ENCODE measurements at places on chromosomes 11 and 22.

GRCh38 chr22:39661842-39662685 is 91.5 kb downstream of the CACNA1I start:
- no peak for DNase-seq

- no peak for DNase-seq
Measured at GRCh38 chr11:91156041-91156440, 933.2 kb upstream of the CHORDC1 start.

GRCh38 chr11:30282289-30282631 is 40.6 kb upstream of the ARL14EP start:
- peak; percentile 14 for DNase-seq

- no peak for DNase-seq
Measured at GRCh38 chr11:97364047-97364446, 974.2 kb downstream of the JRKL start.

- no peak for DNase-seq
Measured at GRCh38 chr11:1826552-1827094, 8.2 kb upstream of the SYT8 start.

GRCh38 chr11:44377121-44377520 is 67.2 kb upstream of the ALX4 start:
- no peak for DNase-seq

GRCh38 chr11:126102436-126102981 is 39.8 kb upstream of the CDON start:
- DNase-seq = no peak

GRCh38 chr11:8408151-8408941 is 144.7 kb upstream of the LMO1 start:
- DNase-seq = no peak

DNA sequence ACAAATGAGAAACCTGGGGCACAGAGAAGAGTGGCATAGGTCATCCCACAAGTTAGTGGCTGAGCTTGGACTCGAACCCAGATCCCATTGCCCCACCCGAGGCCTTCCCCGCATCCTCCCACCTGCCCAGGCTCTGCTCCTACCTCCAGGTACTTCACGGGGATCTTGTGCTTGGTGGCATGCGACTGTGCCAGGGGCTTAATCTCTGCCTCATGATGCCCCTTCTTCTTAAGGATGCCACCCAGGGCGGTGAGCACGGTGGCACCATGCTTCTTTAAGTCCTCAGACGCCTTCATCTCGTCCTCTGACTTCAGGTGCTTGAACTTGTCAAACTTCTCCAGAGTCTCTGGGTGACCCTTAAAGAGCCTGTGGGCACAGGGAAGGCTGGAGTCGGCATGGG is 6.4 kb downstream of the MB start:
- no peak for DNase-seq

GRCh38 chr11:34203377-34203871 is 98.0 kb downstream of the NAT10 start:
- DNase-seq = no peak

- no peak for DNase-seq
Measured at GRCh38 chr11:112613051-112613972, 347.9 kb upstream of the NCAM1 start.
